ENCODE measurements at places on chromosomes 16 and 17.

DNA sequence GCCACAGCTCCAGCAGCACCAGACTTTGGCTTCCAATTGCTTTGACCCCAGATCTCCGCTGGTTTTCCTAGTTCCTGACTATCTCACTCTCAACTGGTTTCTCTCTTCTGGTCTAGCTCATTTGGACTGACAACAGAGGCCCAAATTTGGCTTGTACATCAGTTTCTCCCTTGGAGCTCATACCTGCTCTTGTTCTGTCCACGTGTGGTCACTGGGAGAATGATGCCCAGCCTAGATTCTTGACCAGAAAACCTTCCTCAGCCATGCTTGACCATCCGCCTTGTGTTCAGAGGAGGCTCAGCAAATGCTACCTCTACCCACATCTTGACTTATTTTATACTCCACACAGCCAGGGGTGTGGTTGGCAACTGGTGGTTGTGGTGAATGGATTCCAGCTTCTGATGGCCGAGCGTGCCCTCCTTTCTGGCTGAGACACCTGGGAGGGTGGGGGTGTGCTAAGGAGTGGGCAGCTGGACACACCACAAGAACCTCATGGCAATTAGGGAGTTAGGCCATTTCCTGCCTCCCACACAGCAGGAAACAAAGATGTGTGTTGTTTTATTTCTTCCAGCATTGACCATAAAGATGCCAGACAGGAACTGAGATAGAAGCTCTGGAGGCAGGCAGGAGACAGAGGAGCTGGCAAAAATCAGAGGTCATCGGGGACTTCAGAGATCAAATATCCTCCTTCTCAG, 93.8 kb upstream of the FAM20A start:
- DNase-seq, result no peak

- no peak for DNase-seq
Measured at GRCh38 chr17:44053125-44053872, 13.2 kb downstream of the LSM12 start.

GRCh38 chr17:37772982-37773381, 28.1 kb upstream of the HNF1B start:
- no peak for DNase-seq

GRCh38 chr17:6135236-6135635, 65.1 kb downstream of the WSCD1 start:
- DNase-seq, result no peak

GRCh38 chr17:72931163-72931562, 161.3 kb downstream of the SLC39A11 start:
- no peak for DNase-seq

DNA sequence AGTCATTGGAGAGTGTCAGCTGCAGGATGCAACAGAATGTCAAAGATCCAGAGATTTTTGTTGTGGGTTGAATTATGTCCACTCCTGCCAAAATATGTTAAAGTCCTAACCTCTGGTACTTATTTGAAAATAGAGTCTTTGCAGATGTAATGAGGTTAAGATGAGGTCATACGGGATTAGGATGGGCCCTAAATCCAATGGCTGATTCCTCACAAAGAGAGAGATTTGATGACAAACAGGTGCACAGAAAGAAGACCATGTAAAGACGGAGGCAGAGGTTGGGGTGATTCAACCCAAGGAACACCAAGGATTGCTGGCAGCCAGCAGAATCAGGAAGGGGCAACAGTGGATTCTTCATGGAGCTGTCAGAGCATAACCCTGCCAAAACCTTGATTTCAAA, 34.5 kb upstream of the USP22 start:
- no peak for DNase-seq

DNA sequence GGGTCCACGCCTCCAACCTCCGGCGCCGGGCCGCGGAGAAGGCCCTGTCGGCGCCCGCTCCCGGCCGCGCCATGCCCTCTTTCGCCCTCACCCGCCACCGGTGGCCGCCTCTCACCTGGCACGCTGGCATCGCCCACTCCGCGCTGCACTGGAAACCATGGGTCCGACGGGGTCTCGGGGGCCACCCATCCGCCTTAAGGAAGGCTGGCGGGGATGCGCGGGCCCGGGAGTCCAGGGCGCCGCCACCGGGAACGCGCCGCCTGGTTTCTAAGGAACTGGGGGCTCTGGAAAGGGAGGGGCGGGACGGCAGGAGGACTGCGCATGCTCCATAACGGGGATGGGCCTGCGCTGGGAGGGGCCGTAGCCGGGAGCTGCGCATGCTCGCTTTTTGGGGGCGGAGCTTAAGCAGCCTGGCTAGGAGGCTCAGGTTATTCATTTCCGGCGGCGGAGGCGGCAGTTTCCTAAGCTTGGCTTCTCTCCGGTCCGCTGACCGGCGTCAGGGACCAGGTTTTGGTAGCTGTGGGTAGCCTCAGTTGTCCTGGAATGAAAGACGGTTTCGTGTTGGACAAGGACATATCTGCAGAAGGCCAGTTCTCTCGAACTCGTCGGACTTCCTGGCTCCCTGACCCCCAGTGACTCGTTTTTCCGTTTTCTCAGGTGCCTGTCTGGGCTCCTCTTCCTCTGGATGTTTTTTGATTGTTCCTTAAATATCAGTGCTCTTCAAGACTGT, at the start of gene GFOD2:
Gene GFOD2 (minus strand): TSS at position 269 of the 730 bp plus-strand sequence. CDS start 33,601 bp downstream, outside the sequence.
- peak; percentile 97 for DNase-seq

- DNase-seq, result no peak
Measured at GRCh38 chr17:78925662-78926555, 722 bp upstream of the TIMP2 start.

GRCh38 chr17:81911969-81912368, 770 bp upstream of the PCYT2 start:
- no peak for DNase-seq

GRCh38 chr16:84423416-84423837, 55.1 kb downstream of the ATP2C2 start:
- no peak for DNase-seq

DNA sequence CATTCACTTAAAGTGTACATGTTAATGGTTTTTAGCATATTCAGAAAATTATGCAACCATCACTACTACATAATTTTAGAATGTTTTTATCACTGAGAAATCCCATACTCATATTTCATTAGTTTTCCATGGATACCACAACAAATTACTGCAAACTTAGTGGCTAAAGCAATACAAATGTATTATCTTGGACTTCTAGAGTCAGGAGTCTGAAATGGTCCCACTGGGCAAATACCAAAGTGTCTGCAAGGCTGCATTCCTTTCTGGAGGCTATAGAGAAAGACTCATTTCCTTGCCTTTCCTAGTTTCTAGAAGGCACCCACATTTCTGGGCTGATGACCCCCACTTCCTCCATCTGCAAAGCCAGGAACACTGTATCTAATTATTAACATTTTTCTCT, 16.9 kb upstream of the GNAO1 start:
- DNase-seq, result no peak

DNA sequence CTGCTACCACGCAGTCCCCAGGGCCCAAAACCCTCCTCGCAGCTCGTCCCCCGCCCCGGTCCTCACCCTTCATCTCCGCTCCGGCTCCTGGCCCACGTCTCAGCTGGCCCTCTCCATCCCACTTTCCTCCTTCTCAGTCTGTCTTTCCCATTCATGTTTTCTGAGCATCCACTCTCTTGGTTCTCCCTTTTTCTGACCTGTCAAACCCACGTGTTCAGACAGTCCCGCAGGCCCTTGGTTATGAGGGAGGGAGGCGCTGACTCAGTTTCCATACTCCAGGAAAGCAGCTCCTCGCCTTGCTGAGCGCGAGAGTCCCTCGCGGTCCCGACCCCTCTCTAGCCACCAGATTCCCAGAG, 392 bp upstream of the HID1 start:
- DNase-seq, result no peak

DNA sequence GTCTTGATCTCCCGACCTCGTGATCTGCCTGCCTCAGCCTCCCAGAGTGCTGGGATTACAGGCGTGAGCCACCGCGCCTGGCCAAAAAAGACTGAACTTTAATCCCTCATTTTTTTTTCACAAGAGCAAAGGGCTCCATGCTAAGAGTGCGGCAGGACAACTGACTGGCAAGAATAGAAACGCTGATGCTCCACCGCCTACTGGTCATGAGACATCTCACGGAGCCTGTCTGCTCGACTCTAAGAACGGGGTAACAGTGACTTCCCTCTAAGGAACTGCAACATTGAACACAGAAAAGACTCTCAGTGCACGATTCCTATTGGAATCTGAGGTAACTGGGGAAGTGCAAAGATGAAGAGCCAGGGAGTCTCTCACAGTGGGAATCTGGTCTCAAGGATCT, 23.9 kb downstream of the HIGD1B start:
- no peak for DNase-seq

DNA sequence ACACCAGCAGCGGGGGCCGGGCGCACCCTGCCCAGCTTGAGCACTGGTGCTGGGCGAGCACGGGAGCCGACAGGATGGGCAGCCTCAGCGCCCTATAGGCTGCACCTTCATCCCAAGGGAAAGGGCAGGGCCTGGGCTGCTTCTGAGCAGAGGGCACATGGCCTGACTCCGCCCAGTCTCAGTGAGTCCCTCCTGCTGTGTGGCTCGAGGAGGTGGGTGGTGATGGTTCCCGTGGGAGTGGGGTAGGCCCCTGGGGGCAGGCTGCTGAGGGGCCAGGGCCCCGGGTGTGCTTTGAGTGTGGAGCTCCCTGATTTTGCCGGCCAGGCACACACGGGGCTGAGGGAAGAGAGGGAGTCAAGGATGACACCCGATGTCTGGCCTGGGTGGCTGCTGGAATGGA, 37.9 kb downstream of the TSC2 start:
- no peak for DNase-seq

- DNase-seq, result no peak
Measured at GRCh38 chr16:77295896-77296295, 96.7 kb downstream of the SYCE1L start.

GRCh38 chr17:61129267-61130254, 270.1 kb upstream of the TBX2 start:
- no peak for DNase-seq

DNA sequence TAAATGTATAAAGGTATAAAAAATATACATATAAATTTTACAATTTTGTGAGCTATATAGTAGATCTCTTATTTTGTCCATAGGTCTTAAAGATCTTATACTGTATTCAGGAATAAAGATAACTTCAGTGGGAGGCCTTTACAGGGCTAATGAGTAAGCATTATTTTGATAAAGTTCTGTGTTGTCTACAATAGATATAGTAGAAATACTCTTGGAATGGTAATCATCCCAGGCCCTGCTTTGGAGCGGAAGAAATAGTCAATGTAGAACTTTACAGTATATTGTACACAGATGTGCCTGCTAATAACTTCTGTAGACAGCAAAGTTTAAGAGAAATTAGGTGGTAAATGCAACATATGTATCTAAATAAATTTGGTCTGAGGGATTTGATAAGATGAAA, 42.6 kb downstream of the TENT4B start:
- no peak for DNase-seq

- DNase-seq, result no peak
Measured at GRCh38 chr17:82972836-82973372, 106.5 kb upstream of the METRNL start.

GRCh38 chr16:89052890-89053724, 40.5 kb upstream of the ACSF3 start:
- DNase-seq, result no peak
